ENCODE measurements at places on chromosomes 11 and 22. TPM values are rescaled to one million over a fixed set of nuclear protein-coding genes. Genes with fewer than 3 reads are reported as not detected.
A peak's percentile ranks its signal among the peaks of the same experiment; 100 is the strongest.

DNA sequence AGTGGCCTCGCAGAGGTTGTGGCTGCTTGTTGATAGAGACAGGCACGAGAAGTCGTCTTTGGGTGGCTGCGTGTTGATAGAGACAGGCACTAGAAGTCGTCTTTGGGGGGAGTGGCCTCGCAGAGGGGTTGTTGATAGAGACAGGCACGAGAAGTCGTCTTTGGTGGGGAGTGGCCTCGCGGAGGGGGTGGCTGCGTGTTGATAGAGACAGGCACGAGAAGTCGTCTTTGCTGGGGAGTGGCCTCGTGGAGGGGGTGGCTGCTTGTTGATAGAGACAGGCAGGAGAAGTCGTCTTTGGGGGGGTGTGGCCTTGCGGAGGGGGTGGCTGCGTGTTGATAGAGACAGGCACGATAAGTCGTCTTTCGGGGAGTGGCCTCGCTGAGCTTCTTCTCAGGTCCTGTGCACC, 328.8 kb downstream of the TBC1D22A start:
- DNase-seq: no peak

DNA sequence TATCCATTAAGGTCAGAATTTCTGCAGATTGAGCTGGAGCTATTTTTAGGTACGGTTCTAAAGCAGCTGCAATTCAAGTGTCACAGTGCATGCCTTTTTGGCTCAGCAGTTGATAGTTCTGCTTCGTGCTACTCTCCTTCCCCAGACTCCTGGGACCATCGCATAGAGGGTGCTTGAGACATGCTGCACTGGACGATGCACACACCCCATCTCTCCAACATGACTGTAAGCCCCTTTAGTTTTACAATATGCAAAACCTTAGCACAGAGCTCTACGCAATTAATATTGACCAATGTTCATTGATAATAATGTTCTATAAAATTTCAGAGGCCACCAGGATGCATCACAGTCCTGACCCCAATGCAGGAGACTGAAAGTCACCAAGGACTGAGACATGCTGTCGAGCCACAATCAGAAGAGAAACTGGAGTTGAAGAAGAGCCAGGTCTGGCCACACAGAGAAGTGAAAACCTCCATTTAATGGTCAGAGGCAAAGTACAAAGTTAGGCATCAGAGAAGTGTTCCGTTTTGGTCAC, 120.9 kb upstream of the ZC3H12C start:
- DNase-seq: no peak

The CTSF gene
- total RNA-seq: 0.70 TPM

DNA sequence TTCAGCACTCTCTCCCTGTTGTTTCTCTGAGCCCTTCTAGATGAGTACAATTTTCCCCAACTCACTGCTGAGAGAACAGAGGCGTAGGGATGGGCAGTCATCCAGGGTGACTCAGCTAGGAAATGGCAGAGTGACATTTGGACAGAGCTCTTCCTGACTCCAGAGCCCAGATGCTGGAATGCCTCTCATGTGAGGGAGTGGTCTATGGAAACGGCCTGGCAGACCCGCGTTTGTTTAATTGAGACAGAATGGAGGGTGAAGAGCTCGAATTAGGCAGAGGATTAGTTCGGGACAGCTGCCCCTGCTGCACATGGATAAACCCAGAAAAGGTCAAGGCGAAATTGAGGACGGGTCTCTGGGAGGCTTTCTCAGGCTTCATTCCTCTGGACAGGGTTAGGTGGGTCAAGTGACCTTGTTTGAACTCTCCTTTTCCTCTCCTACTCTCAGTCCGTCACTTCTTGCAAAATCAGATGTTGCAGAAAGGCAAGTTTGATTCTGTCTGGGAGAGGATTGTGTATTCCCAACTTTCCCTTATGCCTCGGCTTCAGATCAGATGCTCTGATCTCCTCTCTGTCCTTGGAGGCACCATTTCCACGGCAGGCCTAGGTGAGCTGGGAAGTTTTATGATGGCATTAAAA, 7.6 kb upstream of the LMO2 start:
- no peak for DNase-seq

DNA sequence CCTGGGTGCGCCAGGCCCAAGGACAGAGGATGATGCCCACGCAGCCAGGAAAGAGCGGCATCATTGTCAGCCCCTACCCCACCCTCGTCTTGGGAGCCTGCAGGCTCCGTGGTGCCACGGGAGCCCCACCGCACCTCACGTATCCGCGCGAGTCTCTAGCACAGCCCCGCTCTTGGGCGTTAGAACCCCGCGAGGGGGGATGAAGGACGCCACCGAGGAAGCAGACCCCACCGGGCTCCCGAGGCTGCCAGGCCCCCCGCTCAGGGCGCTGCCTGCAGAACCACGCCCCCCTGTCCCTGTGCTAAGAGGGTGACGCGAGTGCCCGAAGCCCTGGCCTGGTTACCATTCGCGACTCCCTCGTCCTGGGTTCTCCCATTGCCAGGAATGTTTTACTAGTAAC, 52.3 kb upstream of the MS4A8 start:
- DNase-seq: no peak

DNA sequence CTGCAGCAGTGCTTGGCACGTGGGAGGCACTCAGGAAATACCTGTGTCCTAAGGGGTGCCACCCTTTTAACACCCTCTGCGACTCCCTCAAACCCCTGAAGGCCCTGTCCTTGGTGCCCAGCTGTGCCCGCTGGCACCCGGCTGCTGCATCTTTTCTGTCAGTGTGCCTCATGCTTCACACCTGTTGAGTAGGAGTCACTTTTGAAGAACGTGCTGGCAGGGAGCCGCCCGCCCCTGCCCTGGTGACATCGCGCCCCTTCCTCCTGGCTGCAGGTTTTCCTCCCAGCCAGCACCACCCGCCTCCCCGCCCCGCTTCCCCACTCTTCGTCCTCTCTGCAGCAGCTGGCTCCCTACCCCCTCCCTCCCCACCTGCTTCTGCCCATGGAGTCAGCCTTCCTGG, 17.8 kb downstream of the FRMD8 start:
- no peak for DNase-seq

- DNase-seq: no peak
Measured at GRCh38 chr11:134047586-134047999, 21.3 kb upstream of the JAM3 start.

DNA sequence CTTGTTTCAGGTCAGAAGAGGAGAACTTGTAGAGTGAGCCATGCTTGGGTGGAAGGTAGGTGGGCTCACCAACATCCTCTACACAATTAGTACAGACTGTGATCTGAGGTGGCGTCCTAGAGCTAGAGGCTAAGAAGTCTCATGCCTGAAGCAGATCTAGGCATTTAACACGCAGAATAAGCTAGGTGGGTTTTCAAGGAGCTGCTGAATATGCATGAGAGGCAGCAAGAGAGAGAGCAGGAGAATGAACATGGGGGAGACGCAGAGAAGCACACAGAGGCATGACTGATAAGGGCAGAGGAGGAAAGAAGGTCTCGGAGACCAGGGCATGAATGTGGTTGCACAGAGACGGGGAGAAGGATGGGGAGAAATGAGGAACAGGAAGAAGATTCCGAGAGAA, 36.8 kb upstream of the JAM3 start:
- no peak for DNase-seq

The ASRGL1 gene
- total RNA-seq: 11.5 TPM

DNA sequence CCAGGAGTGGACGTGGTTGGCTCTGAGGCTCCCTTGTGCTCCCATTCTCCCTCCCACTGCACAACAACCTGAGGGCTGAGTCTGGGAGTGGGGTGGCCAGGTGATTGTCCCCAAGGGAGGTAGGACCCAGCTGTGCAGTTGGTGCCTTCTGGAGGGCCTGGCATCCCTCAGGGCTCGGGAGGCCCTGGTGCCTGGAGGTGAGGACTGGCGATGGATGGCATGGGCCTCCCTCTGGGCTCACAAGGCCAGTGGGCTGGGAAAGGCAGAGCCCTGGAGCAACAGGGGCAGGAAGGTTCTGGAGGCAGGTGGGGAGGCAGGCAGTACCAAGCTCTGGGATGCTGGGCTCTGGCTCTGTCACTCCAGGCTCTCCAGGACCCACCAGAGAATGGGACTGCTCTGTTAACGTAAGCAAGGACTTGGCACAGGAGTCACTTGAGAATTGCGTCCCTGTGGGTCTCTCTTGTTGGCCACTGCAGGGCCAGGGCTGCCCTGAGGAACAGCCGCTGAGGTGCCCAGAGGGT, 114.2 kb downstream of the KCNQ1OT1 start:
- DNase-seq: peak; percentile 9

The SCGB2A2 gene
- not detected for total RNA-seq

DNA sequence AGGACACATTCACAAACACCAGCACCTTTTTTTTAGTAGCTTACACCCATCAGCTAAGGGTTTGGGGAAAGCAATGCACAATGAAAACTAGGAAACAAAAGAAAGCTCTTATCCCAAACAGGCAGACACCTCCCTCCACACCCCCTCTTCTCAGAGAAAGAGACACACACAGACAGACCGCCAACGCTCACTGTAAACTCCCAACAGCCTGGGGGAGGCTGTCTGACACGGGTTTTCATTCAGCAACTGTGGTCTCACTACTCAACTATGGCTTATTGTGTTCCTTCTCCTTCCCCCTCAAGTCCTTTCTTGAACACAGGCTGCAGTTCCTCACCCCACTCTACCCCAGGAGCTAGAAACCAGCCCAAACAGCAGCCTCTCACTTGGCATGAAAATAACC, 123.4 kb downstream of the C11orf58 start:
- no peak for DNase-seq

GRCh38 chr11:121591405-121592033, 138.8 kb upstream of the SORL1-AS1 start:
- DNase-seq: peak; percentile 84

- DNase-seq: no peak
Measured at GRCh38 chr11:35798423-35798822, 135.8 kb downstream of the TRIM44 start.

- DNase-seq: no peak
Measured at GRCh38 chr22:22583030-22583429, 24.0 kb upstream of the PRAME start.

DNA sequence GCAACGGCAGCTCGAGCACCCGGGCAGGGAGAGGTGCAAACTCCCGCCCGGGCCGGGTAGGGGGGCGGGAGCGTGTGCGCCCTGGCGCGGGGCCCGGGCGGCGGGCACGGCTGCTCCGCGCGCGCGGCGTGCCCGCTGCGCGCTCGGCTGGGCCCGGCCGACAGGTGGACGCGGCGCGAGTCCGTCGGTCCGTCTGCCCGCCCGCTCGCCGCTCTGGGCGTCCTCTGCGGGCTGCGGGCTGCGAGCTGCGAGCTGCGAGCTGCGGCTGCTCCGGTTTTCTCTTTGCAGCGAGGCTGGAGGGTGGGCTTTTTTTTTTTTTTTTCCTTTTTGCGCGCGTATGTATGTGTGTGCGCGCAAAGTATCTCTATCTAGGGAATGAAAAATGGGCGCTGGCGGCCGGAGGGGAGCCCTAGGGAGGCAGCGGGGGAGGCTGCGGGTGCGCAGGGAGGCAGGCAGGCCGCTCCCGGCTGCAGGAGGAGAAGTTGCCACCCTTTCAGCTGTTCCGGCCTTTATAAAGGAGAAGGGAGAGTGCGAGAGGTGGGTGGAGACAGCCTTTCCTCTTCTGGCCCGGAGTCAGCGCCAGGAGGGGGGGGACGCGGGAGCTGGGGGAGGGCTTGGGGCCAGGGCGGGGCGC, at the start of gene PDGFB:
Gene PDGFB (minus strand): TSS at position 487 of the 634 bp plus-strand sequence. CDS start 1,019 bp downstream, outside the sequence.
- DNase-seq: no peak

- DNase-seq: no peak
Measured at GRCh38 chr22:17949642-17950473, 74.5 kb downstream of the MICAL3 start.

The CCDC157 gene
- 5.0 TPM for total RNA-seq

GRCh38 chr11:12353534-12353933, 23.8 kb upstream of the PARVA start:
- no peak for DNase-seq

DNA sequence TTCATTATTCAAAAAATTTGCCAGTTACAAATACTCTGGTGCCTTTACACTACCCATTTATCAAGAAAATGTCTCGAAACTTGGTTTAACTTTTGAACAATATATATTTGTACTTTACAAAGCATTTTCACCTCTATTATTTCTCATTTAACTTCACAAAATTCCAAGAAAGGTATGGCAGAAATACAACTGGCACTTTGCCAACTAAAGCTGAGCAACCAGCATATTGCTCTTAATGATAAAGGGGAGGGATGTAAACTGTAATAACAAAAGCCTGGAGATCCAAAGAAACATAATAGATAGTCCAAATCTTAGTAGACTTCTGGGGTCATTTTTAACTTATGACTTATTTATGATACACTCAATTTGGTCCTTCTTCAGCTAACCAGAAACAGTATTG, 7.7 kb downstream of the PITPNB start:
- DNase-seq: no peak

DNA sequence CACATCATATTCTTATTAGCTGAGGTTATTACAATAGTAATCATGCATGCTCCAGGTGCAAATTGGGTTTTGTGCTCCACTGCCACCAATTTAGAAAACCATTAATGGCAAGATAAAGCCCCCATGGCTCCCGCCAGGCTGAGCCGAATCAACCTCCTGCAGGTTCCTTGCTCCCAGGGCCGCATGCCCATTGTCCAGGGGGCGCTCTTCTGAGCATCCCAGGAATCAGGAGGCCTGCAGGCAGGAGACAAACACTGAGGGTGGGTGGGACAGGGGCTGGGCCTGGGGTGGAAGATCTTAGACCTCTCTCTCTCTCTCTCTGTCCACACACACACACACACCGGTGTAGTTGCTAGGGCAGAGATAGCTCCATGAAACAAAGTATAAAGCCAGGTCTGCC, 57.4 kb downstream of the BUD13 start:
- no peak for DNase-seq

- no peak for DNase-seq
Measured at GRCh38 chr11:78071717-78072116, 7.9 kb downstream of the NDUFC2 start.

DNA sequence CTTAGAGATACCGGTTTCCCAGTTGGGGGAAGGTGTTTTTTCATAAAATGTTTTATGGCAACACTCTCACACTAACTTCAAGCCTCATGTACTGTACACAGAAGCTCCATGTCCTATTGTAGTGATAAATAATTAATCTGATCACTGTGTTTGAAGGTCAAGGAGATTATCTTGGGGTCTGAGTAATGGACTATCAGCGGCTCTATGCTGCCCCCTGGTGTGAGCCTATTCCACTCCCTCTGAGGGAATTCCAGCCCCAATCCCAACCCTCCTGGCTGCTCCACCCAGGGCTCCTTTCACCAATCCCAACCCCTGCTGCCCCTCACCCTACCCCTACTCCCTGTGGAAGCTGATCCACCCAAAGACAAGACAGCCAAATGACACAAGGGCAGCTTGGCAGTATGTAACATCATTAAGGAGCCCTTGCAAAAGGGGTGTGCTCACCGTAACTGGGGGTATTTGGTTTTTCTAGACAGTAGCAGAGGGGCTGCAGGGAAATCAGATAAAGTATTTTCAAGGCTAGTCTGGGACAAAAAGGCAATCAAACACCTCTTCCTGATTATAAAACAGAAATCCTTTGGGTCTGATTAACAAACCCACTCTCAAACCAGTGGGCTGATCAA, 22.3 kb downstream of the HPS4 start:
- DNase-seq: peak; percentile 46

The TYR gene
- not detected for total RNA-seq
